Osteocyte (in vitro differentiated cells): ENCODE measurements at places on chromosomes 4 and X. TPM values are rescaled to one million over a fixed set of nuclear protein-coding genes. Genes with fewer than 3 reads are reported as not detected.

The SH2D1A gene
- 0.21 TPM in 1 of 2 replicates, not detected in the other for total RNA-seq

The HTR2C gene
- total RNA-seq, result not detected in 2 replicates

The METTL14 gene
- 52.0 and 54.5 TPM in 2 replicates for total RNA-seq

The ITGB1BP2 gene
- 1.7 and 2.1 TPM in 2 replicates for total RNA-seq

The HMGB2 gene
- total RNA-seq, result 51.7 and 56.3 TPM in 2 replicates

The SMC1A gene
- total RNA-seq, result 56.7 and 63.8 TPM in 2 replicates

The CMC4 gene
- total RNA-seq, result 6.9 and 10.6 TPM in 2 replicates

The SHROOM3 gene
- total RNA-seq, result 3.8 and 4.8 TPM in 2 replicates

The GAGE2A gene
- not detected in 2 replicates for total RNA-seq

The FABP2 gene
- 0.13 TPM in 1 of 2 replicates, not detected in the other for total RNA-seq

- no peak for DNase-seq
These were observed 31.8 kb upstream of the CENPU start for GRCh38 chr4:184765473-184766340.

DNA sequence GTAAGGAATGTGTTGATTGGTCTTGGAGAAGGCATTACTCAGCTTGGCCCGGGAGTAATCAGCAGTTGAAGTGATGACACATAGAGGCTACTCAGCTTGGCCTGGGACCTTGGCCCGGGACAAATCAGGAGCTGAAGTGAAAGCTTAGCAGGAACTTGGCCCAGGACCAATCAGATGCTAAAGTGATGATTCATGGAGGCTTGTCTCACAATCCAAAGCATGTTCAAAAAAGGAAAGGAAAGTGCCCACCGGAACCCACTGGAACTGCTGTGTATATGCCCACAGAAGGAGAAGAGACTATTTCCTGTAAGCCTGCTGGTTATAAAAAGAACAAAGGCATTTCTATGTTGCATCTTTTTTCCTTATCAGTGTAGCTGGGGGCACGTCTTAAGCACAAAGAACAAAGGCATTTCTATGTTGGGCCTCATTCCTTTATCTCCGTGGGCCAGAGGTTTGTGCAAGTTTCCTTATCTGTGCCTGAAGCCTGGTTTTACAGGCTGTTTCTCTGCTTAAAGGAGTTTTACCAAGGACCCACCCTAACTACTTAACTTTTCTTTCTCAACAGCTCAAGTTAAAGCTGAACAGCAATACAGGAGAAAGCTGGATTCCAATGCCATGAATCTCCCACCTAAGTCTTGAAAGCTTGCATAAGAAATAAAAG lies 1176.7 kb downstream of the NLGN4X start:
- no peak for DNase-seq

GRCh38 chr4:89287945-89288344 lies 19.7 kb downstream of the GPRIN3 start:
- no peak for DNase-seq

- peak; percentile 85 for DNase-seq
These were observed 548 bp downstream of the NEUROG2 start for GRCh38 chr4:112515198-112516065.

DNA sequence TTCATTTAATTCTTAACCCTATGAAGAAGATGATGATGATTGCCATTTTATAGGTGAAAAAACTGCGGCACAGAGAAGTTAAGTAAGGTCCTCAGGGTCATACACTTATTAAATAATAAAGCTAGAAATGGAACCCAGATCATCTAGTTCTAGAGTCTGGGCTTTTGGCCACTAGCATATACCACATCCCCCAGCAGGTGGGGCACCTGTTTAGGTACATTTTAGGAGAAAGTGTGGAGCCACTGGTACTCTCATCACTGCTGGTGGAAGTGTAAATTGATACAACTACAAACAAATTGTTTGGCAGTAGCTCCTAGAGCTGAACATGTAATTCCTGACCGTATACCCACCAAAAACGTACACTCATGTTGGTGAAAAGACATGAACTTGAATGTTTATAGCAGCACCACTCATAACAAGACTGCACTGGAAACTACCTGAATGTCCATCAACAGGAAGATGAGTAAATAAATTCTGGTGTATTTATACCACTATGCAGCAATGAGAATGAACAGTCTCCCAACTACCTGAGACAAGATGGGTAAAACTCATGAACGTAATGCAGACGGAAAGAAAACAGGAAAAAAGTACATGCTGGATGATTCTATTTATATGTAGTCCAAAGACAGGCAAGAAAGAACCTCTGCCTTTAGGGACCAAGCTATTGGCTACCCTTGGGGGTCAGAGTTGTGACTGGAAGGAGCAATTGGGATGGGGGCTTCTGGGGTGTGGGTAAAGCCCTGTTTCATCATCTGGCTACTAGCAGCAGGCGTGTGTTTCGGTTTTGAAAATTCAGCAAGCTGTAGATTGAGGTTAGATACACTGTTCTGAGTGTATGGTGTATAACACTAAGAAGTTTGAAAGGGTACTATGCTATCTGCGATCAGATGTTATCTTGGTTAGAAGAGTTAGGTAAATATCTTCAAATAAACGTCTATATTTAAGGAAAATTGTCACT lies 72.3 kb upstream of the ADGRG2 start:
- DNase-seq, result no peak

- DNase-seq, result no peak
These were observed 646 bp downstream of the TIGD4 start for GRCh38 chr4:152778656-152779512.

DNA sequence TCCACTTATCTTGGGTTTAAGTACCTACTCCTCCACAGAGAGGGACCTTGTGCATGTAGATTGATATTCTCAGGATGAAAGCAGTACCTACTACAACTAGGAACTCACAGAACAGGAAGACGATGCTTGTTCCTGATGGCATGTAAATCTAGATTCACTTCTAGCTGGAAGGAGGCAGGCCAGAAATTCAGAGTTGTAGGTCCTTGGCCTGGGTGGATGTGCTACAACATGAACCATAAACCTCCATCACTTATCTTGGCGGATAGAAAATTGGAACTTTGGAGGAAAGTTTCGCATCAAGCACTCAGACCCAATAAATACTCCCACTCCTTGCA lies 9.3 kb upstream of the SMIM20 start:
- DNase-seq, result no peak

DNA sequence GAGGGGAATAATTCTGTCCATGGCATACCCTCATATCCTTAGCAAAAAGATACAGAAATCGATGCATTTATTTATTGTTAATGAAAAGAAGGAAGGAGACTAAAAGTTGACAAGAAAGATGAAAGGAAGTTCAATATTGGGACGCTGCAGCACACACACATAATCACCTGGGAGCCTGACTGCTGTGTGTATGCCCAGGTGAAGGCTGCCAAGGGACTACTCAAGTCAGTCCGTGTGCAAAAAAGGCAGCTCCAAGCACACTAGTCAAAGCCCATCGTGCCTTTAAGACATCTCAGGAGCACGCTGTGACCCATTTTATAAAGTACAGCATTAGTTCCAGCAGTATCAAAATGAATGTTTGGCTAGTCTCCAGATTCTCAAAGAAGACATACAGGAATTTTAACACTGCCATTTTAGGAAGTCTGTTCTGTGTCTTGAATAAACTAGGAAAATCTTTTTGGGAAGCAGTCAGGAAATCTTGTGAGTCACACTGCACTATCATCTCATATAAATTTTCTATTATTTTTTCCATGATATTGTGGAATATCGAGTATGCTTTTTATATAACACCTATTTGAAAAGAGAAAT lies 363.9 kb downstream of the GASK1B start:
- no peak for DNase-seq

GRCh38 chr4:170047771-170048354 lies 21.7 kb upstream of the MFAP3L start:
- no peak for DNase-seq

GRCh38 chr4:151553874-151554273 lies 144.9 kb downstream of the FHIP1A start:
- no peak for DNase-seq

DNA sequence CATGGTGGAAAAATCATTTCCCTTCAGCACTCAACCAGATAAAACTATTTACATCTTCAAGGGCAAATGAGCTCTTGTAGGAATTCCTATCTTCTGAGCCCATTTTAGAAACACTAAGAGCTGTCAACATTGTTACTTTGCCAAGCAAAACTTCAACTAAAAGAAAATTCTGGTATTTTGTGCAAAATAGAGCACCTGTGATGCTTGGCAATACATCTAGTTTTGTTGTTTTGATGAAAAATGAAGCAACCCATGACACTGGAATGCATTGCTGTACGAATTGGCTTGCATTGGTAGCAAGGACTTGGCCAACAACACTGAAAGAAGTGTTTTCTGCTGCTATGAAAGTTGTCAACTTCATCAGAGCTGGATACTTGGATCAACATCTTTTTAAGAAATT lies 194.4 kb downstream of the COX18 start:
- no peak for DNase-seq

- no peak for DNase-seq
These were observed 554 bp downstream of the DCTD start for GRCh38 chr4:182916483-182917181.

GRCh38 chr4:188008377-188008776 lies 12.8 kb downstream of the ZFP42 start:
- DNase-seq, result no peak
